GM12891 (cell line): ENCODE measurements at places on chromosomes 12 and 14.

DNA sequence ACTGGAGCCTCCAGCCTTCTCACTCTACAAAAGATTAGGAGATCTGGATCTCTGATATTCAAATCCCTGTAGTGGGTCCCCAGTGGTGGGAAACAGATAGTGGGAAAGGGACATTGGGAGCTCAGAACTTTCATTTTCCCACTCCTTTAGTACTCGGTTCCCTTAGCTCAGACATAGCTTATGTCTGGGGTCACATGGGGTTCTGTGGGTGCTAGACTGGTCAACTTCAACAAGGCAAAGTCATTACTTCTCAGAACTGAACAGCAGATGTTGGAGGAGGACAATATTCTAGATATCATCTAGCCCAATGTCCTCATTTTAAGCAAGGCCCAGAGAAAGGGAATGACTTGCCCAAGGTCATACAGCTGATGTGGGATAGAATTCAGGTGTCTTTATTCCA is 19.5 kb upstream of the ITGA5 start:
- DNase-seq: no peak

GRCh38 chr12:107058190-107058589 is 35.2 kb downstream of the CRY1 start:
- DNase-seq: no peak

DNA sequence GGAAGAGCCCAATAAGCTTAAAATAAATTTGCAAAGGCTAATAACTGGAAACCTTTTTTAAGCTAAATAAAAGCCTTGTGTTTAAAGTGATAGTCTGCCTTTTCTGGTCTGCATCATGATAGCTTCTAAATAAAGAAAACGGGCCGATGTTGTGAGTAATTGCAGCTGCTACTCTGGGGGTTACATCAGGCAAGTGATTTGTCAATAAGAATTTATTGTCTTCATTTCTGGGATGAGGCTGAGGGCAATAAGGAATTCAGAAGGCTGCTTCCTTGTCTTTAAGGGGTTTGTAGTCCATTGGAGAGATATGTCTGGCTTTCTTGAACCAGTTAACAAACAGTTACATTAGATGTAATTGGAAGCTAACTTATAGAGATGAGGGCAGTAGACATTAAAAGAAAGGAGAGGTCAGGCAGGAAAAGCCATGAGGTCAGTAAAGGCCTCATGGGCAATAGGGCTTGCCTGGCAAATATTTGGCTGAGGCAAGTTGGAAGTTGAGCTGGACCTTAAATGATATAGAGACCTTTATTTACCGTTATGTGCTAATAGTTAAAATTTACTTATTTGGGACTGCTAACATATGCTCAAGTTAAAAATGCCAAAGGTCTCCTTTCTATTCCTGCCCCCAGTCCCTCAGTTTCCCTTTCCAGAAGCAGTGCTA is 85.0 kb downstream of the CRADD start:
- DNase-seq: no peak

- no peak for DNase-seq
These were observed 4.6 kb downstream of the KIF26A start for GRCh38 chr14:104142946-104143470.

DNA sequence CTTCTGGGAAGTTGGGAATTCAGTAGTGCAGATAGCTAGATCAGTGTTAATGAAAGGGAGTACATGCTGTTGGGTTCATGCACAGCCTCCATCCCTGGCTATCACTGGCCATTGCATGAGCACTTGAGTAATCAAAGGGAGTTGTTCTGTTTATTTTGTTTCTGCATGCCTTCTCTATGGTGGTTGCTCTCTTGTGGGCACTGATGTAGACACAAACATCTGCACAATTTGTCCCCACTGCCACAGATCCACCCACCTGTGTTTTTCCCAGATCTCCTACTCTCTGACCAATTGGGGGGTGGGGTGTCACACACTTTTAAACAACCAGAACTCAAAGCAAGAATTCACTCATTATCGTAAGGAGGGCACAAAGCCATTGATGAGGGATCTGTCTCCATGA is 89.7 kb upstream of the DHRS4 start:
- DNase-seq: no peak

- no peak for DNase-seq
These were observed 315.6 kb upstream of the ATP2B1 start for GRCh38 chr12:90024262-90024661.

GRCh38 chr12:52311285-52311648 is 9.9 kb downstream of the KRT83 start:
- DNase-seq: no peak

DNA sequence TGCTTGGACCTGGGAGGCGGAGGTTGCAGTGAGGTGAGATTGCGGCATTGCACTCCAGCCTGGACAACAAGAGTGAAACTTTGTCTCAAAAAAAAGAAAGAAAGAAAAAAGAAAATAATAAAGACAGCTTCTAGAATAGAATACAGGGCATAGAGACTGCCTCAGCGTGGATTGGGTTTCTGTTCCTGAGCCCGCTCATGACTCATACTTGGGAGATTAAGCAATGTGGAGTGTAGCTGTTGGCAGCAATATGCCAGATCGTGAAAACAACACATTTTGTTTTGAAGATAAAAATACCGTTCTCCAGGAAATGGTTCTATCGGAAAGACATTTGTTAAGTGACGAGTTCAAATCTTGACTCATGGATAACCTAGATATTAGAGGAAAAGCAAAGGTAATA is 67.2 kb downstream of the GLT1D1 start:
- DNase-seq: no peak

- DNase-seq: no peak
These were observed 57.0 kb upstream of the NID2 start for GRCh38 chr14:52125885-52126284.

DNA sequence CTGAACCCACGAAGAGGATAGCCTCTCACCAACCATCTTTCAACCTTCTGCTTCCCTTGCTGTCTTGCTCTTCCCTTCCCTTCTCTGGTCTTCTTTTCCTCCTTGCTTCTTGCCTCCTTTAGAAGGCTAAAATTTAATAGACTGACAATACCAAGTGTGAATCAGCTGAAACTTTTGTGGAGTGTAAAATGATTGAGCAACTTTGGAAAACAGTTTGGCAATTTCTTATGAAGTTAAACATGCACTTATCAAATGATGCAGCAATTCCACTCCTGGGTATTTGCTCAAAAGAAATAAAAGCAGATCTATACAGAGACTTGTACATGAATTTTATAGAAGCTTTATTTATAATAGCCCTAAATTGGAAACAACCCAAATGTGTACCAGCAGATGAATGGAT is 3.3 kb upstream of the KRT86 start:
- DNase-seq: no peak

DNA sequence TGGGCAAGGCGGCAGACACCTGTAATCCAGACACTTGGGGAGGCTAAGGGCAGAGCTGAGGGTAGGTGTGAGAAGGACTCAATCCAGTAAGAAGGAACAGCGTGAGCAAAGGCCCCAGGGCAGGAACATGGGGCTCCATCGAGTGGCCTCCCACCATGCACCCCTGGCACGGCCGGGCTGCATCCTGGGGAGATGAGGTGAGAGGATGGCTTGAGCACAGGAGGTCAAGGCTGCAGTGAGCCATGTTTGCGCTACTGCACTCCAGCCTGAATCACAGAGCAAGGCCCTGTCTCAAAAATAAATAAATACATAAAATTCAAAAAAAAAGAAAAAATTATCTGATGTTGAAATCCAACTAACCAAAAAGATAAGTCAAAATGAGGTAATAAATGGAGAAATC is 58.5 kb downstream of the ARL6IP4 start:
- DNase-seq: no peak

DNA sequence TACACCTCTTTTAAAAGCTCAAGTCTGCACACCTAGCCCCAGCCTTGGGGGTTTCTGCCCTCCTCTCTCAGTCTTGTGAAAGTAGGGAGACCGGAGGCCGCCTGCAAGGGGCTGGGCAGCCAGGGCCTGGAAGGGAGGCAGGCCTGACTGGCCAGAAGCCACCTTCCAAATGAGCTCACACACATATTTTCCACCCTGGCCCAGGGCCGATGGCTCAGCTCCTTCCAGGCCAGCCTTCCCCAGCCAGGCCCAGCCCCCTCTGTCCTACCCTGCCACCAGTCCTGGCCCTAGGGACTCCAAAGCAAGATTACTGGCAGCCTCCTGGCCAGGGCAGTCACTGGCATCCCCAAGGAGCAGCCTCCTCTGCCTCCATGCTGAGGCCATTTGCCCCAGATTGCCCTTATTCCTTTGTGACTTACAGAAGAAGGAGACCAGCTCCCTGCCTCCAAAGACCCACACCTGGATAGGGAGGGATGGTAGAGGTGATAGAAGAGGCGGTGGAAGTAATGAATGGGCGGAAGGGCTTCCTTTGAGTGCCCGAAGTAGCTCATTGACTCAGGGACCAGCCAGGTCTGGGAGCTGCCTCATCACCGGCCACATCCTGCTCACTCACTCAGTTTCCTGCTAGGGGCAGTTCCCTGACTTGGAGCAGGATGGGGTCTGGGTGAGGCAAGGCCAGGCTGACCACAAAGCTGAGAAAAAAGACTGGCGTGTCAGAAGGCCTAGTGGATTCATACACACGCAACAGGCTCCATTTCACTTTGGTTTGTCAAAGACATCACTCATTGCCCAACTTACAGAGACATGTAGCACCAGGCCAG is 14.8 kb downstream of the MMP14 start:
- DNase-seq: no peak
